HEK293T (cell line): ENCODE measurements at places on chromosomes 1 and 21.
A peak's percentile ranks its signal among the peaks of the same experiment; 100 is the strongest.

DNA sequence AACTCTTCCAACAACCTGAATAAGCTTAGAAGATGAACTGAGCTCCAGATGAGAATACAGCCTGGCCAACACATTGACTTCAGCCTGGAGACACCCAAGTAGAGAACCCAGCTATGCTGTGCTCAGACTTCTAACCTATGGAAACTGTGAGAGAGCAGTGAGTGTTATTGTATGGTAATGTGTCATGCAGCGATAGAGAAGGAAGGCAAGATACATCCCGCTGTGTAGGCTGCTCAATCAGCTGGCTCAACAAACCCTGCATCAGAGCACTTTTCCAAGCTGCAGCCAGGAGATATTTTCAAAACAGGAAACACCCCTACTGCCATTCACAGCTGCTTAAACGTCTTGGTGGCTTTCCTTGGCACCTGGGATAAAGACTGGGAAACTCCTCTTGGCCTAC, 321.3 kb downstream of the SIPA1L2 start:
- DNase-seq, result no peak

DNA sequence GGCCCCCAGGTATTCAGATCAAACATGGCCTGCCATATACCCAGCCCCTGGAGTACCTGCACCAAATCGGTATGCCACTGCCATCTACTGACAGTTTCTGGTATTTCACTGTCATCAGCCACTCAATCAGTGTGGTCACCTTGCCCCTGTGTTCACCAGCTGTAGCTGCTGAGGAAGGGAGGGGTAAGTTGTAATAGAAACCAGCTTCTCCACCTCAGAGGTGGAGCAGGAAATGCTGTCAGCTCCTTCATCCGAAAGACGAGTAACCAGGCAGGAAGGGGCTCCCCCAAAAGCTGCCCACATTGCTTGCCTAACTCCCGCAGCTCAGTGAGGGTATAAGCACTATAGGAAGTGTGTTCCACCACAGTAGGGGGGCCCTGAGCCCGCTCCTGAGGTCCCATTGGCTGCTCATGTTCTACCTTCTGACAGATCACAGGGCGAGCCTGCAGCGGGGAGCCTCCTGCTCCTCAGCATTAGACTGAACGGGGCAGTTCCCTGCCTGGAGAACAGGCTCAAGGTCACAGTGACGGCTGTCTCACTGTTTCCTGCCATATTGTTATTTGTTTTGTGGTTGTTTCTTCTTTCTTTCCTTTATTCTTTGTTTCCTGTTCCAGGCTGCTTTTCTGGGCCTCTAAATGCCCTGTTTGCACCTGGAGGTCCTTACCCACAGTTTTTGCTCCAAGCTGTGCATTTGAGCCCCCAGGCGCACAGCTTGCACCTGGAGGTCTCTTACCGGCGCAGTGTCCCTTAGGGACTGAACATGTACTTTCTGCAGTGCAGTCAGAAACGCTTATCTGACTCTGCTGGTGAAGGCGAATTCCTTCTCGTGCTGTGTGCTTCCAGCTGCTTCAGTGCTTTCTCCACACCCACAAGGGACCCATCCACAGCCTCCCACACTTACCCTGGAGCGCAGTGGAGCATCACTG, 1638.3 kb downstream of the MRPL39 start:
- peak; percentile 55 for DNase-seq

DNA sequence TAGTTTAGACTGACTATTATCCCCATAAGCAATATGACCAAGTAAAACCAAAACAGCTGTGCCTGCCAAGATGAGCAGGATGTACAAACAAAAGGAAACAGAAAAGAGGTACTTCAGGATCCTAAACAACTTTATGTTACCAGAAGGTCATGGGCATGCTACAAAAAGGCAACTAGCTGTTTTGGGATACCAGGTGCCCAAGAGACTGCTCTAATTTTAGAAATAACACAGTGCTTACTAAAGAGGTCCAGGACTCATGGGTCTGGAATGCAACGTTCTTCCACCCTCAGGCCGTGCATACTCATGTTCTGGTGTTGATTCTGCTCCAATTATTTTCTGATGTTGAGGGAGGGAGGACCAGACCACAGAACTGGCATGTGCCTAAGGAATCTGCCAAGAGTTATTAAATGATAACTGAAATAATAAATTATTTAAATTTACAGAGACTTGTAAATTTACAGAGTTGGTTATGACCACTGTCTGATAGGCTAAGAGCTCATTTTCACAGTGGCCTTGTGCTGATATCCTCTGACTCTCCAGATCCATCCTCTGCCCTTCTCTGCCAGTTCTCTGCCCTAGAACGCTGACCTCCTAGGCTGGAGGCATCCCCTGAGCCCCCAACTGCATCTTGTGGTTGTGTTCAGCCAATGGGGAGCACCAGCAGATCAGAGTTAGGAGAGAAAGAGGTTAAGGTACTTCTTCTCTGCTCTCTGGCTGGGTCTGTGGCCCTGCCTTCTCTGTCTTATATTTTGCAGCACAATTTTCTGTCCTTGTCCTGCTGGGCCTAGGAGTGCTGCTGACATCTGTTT, 37.7 kb upstream of the BCL10 start:
- DNase-seq, result no peak

DNA sequence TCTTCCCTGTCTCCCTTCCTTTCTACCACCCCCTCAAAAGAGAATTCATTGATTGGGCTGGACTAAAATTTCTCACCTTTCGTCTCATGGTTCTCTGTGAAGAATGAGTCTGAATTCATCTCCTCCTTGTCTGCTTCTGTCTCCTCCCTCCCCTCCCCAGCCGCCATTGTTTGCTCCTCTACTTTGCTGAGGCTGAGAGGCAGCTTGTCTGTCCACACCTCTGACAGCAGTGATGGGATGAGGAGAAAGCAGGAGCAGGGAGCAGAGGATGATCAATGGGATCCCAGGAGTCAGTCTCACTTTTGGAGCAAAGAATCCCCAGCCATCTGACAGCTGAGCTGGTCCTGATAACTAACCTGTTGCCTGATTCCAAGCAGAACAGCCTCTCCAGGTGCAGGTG, 2.5 kb downstream of the ILDR2 start:
- no peak for DNase-seq

DNA sequence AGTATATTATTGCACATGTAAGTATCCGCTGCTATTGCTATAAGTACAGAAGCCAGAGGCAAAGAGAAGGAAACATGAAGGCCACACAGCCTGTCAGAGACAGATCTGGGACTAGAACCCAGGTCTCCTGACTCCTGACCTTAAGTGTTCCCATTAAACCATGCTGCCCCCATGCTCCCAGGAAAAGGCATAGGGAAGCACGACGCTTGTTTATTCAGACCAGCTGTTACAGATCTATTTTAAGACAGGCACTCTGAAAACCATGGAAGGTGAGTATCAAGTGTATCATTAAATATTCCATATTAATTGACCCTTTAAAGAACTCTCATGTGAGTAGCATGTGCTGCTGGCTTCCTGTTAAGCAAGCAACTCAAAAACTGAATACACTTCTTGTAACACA, 11.4 kb downstream of the VAV3 start:
- DNase-seq, result no peak

- DNase-seq, result no peak
These were observed 8.1 kb upstream of the ACKR1 start for GRCh38 chr1:159196543-159196942.

DNA sequence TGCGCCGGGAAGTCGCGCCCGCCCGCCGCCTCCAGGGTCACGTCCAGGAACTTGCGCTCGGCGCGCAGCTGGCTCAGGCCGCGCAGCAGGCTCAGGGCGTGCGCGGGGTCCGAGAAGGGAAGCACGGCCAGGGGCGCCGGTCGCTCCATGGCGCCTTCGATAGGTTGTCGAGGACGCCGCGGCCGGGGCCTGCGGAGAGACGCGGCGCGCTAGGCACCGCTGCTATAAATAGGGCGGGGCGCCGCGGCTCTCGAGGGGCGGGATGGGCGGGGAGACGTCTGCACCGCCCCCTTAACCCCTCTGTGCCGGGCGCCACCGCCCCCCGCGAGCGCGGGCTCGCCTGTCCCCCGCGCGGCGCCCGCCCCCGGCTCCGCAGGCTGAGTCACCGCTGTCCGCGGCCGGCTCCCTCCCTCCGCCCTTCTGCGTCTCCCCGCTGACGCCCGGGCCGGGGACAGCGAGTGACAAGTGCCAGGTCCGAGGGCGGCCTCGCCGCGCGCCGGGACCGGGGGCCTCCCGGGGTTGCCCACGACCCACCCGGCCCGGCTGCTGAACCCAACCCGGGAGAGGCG, at the start of gene KLHL21:
Gene KLHL21, minus strand, starts transcription at position 201 of the 569 bp plus-strand sequence. Its CDS starts 52 bp downstream, at position 149.
- peak; percentile 81 for DNase-seq

DNA sequence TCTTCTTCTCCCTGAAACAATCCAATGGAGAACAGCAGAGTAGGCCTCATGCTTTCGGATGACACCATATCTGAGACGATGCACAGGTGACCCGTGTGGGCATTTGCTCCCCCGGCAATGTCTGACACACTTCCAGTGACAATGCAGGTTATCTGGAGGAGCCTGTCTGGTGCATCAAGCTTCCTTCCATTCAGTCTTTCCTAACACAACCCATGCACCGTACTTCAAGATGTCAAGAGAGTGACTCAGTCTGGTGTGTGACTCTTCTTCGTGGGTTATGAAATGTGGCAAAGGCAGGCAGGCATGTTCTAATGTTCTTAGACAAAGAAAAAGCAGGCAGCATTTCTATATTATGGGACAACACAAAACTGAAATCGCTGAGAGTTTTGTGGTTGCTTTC, 159.1 kb downstream of the EDEM3 start:
- DNase-seq, result no peak

DNA sequence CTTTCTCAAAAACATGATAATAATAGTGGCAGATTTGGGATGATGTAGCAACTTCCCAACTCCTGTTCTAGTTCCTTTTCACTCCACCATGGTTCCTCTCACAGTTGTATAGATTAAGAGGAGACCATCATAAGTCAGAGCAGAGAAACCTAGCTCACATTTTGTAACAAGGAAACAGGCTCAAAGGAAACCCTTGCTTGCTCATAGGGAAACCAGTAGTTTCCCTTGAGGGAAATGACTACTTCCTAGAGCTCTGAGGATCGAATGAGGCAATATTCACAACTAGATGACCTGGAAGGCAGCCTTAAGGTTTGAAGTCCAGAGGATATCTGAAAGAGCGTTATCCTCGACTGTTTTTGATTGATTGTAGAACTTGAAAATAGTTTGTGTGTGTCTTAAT, 76.1 kb upstream of the C8B start:
- no peak for DNase-seq

GRCh38 chr1:201734786-201735185, 94.2 kb upstream of the IPO9 start:
- DNase-seq, result no peak
